ENCODE measurements at places on chromosomes 6 and 20. TPM values are rescaled to one million over a fixed set of nuclear protein-coding genes. Genes with fewer than 3 reads are reported as not detected.

Gene GPR31
- not detected for polyA plus RNA-seq

Gene SLC22A7
- not detected for polyA plus RNA-seq

Gene CCM2L
- polyA plus RNA-seq: not detected

Gene RSPO3
- polyA plus RNA-seq: not detected

Gene PRPH2
- polyA plus RNA-seq: 0.29 TPM

Gene BPIFB4
- polyA plus RNA-seq: not detected

Gene SAMD5
- polyA plus RNA-seq: not detected

Gene TTBK1
- not detected for polyA plus RNA-seq

GRCh38 chr20:44370639-44371218, 15.2 kb downstream of the HNF4A start:
- H3K4me3 ChIP-seq: no peak overlapping the region
- H3K27me3 ChIP-seq: peaks cover 9% of the 10 kb centered on the region
- no peak for DNase-seq
- H3K27ac ChIP-seq: no peak overlapping the region
- no peaks in the 10 kb centered on the region for H3K36me3 ChIP-seq

GRCh38 chr20:50595988-50596693, 86.0 kb downstream of the PTPN1 start:
- no peaks in the 10 kb centered on the region for H3K36me3 ChIP-seq
- H3K27ac ChIP-seq: peak overlapping the region; percentile 81
- peaks cover 15% of the 10 kb centered on the region for H3K4me1 ChIP-seq
- H3K4me3 ChIP-seq: no peak overlapping the region

DNA sequence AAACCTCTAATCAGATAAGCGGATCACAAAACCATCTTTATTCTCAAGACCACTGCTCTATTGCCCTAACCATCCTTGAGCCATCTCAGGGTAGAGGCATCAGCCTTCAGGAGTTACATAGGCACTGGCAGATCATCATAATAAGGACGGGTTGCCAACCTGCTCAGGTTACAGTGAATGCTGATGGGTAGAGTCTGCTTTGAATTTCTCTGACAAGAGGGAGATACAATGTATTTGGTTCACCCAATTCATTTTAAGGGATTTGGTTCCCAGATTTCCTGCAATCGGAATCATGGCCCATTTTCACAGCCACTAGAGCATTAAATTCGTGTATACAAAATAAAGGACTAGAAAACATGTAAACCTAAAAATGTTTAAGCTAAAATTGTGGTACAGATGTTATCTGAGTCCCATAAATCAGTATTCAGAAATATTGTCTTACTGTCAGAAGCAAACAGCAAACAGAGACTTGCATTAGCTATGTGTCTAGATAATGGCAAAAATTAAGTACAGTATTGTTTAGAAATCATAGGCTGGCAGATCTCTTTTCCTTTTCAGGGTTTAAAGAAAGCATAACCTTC, 41.9 kb upstream of the TMEM170B start:
- peak overlapping the region; percentile 78 for H3K27ac ChIP-seq
- no peak overlapping the region for H3K4me3 ChIP-seq
- H3K27me3 ChIP-seq: no peaks in the 10 kb centered on the region
- peaks cover 14% of the 10 kb centered on the region for H3K4me1 ChIP-seq
- no peak for DNase-seq

DNA sequence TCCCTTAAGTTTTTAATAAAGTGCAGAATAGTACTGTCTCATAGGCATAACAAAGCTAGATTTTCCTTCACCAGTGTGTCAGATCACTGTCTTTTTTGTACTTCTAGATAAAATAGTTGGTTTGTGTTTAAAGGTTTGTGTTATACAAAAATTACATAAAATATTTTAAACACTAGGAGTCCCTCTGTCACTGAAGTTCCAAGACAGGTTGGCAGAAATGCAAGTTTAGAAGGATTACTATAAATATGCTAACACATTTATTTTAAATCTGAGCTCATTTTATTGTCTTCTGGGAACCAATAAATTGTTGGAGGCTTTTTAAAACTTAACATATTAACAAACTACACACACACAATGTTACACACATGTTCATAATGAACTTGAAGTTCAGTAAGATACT, 30.8 kb upstream of the RUNX2 start:
- no peak for DNase-seq
- H3K36me3 ChIP-seq: no peaks in the 10 kb centered on the region
- H3K4me3 ChIP-seq: no peak overlapping the region
- peaks cover 21% of the 10 kb centered on the region for H3K4me1 ChIP-seq
- H3K27ac ChIP-seq: no peak overlapping the region

DNA sequence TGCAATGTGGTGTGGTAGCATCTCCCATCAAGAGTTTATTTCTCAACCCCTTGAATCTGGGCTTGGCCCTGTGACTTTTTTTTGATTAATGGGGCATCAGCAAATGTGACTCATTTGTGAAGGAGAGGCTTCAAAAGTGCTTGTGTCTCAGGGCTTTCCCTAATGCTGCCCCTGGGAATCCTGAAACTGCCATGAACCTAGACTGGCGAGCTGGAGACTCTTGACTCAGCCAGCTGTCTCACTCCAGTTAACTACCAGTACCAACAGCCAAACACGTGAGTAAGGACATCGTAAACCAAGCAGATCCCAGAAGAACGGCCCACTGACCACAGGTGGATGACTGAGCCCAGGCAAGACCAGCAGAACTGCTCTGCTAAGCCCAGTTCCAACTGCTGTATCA, 72.8 kb upstream of the ADTRP start:
- H3K4me3 ChIP-seq: no peak overlapping the region
- H3K4me1 ChIP-seq: no peaks in the 10 kb centered on the region
- H3K27me3 ChIP-seq: no peaks in the 10 kb centered on the region
- H3K27ac ChIP-seq: peak overlapping the region; percentile 10
- DNase-seq: no peak

DNA sequence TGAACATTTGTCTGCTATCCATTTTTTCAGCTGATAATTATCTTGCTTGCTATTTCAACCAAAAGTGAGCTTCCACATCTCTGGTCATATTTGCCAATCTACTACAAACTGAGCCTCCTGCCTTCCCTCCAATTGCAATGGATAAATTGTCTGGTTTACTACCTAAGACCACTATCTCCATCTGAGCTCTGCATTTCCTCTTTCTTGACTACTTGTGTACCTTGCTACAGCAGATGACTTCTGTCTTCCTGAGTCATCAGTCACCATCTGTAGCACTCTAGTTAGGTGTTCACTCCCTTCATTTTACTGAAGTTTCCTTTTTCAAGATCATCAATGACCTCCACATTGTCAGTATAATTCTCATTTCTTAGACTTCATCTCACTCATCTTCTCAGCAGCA, 33.5 kb upstream of the PHIP start:
- DNase-seq: no peak
- H3K4me3 ChIP-seq: no peak overlapping the region
- no peaks in the 10 kb centered on the region for H3K36me3 ChIP-seq
- H3K27ac ChIP-seq: no peak overlapping the region

DNA sequence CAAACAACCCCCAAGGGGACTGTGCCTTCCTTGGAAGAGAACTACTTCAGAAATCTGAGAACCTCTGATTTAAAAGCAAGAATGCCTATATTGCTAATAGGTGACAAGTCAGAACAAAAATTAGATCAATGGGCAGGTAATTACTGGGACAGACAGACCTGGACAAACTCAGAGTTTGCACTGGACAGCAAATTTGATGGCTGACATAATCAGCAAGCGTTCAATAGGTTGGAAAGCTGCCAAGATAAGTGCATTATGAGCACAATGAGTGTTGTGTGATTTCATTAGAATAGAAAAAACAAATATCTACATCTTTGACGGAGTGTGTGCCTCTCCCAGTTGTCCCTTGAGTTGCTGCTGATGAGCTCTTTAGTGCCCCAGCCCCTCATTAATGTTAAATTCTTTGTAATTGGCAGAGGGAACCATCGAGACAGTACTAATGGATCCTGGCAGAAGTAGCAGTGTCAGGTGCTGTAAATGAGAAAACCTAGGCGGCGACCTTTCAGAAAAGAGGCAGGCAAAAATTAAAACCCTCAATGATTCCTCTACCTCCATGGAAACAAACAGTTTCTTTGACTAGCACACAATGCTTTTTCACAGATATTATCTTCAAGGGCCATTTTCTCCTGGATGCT, 116.5 kb upstream of the COL21A1 start:
- DNase-seq: no peak
- H3K27me3 ChIP-seq: no peaks in the 10 kb centered on the region
- no peaks in the 10 kb centered on the region for H3K4me1 ChIP-seq
- H3K36me3 ChIP-seq: no peaks in the 10 kb centered on the region
- H3K4me3 ChIP-seq: no peak overlapping the region
- H3K27ac ChIP-seq: no peak overlapping the region

DNA sequence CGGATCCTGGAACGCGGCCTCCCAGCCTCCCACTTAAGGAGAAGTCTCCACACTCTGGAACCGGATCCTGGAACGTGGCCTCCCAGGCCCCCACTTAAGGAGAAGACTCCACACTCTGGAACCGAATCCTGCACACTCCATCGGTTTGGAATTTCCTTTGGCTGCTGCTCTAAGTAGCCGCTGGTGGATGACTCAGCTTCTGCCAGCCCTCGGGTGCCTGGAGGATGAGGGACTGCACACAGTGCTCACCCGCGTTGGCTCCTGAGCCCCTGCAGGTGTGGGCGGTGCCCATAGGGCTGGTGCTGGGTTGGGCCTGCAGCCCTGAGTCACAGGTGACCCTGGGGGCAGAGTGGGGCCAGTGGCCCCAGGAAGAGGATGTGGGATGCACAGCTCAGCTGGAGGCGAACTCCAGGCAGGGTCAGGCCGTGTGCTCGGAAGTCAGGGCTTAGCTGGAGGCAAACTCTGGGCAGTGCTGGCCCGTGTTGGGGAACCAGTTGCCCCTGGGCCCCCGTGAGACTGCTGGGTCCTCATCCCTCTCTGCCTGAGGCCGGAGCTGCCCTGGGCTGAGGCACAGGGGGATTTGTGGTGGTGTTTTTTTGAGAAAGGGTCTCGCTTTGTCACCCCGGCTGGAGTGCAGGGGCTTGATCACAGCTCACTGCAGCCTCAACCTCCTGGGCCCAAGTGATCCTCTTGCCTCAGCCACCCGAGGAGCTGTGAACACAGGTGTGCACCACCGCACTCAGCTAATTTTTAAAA, 13.9 kb upstream of the TNFRSF6B start:
- no peaks in the 10 kb centered on the region for H3K27me3 ChIP-seq
- no peak overlapping the region for H3K27ac ChIP-seq
- H3K36me3 ChIP-seq: no peaks in the 10 kb centered on the region
- no peak overlapping the region for H3K4me3 ChIP-seq
- H3K4me1 ChIP-seq: no peaks in the 10 kb centered on the region

GRCh38 chr6:14664112-14664601, 546.6 kb downstream of the CD83 start:
- peak overlapping the region; percentile 98 for H3K27ac ChIP-seq
- peak overlapping the region; percentile 83 for H3K4me3 ChIP-seq
- H3K27me3 ChIP-seq: no peaks in the 10 kb centered on the region
- H3K36me3 ChIP-seq: no peaks in the 10 kb centered on the region

DNA sequence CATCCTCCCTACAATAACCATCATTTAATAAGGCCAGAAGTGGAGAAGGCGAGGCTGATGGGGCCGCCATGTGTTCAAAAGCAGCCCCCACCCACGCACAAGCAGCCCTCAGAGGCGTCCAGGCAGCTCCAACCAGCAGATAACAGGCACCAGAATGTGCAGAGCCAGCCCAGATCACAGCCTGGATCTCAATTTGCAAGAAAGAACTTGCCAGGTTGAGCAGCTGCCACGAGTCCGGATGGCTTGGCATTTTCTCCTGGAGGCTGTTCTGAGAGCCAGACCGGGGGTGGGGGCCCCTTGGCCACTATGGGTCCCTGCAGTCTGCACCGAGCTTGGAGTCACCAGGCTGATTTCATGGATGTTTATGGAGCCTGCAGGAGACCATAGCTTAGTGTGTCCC, 338.1 kb downstream of the PREX1 start:
- peaks cover 17% of the 10 kb centered on the region for H3K27me3 ChIP-seq
- no peak for DNase-seq
- H3K4me1 ChIP-seq: no peaks in the 10 kb centered on the region
- H3K27ac ChIP-seq: no peak overlapping the region

- H3K36me3 ChIP-seq: no peaks in the 10 kb centered on the region
- H3K4me3 ChIP-seq: no peak overlapping the region
- no peak overlapping the region for H3K27ac ChIP-seq
- no peaks in the 10 kb centered on the region for H3K4me1 ChIP-seq
- peaks cover 6% of the 10 kb centered on the region for H3K27me3 ChIP-seq
- no peak for DNase-seq
Observed at GRCh38 chr6:44725070-44725469, 337.6 kb downstream of the CDC5L start.

All from naive B cell (primary cell).